ENCODE measurements at places on chromosomes 3 and 15.

DNA sequence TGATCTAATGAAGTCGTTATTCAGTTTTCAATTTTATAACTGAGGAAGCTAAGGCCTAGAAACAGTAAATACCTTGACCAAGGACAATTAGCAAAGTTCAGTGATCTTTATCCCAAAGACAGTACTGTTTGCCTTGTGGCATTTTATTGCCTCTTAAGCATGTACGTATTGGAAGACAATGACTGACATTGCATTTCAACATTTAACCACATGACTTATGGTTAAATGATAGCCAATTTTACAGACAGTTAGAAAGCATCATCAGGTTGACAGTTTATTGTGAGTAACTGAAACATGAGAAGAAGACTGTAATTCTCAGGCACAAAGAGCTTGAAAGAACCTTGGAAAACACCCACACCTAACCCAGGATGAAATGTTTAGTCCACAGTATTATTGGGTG lies 390.8 kb upstream of the ZNF385D start:
- no peak for DNase-seq

GRCh38 chr3:12287727-12288181 lies 1.1 kb upstream of the PPARG start:
- DNase-seq, result peak; percentile 75

DNA sequence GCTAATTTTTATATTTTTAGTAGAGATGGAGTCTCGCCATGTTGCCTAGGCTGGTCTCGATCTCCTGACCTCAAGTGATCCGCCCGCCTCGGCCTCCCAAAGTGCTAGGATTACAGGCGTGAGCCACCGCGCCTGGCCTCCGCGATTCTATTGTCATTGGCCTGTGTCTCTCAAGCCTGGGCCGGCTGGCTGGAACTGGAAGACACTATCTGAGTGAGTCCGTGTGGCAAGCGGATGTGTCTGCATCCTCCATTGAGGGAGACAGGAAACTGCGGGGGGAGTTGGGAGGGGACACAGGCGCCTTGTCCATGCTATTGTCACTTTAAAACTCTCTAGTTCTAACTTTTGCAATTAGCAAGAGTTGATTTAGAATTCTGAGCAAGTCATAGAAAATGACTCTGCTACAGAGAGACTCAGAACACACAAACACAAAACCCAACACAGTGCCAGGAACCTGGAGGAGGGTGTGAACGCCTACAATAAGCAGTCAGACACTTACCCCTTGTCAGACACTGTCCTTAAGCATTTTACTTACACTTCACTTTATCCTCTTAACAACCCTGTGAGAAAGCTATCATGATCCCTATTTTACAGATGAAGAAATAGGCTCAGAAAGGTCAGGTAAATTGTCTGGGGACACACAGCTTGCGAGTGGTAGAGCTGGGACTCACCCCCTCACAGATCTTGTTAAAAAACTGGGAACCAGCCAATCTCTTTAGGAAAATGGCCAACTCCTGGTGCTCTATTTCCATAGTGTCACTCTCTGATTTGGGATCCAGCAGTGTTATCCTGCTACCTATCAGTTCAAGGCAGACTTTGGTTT lies 38.7 kb downstream of the ANP32A start:
- no peak for DNase-seq

DNA sequence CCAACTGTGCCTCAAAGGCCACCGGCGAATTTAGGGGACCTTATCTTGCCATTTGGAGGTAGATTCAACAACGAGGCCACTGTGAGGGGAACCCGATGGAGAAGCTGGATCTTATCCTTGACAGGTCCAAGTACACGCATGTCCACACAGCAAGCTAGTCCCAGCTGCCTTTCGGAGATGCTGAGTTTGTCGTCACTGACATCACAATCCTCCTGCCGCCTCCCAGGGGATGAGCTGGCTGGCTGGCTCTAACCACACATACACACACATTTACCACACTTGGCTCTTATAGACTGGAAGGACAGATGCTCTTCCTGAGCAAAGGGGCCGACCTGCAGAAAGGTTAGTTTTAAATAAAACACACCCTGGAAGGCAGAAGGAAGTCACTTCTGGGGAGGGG lies 176.3 kb downstream of the STT3B start:
- no peak for DNase-seq

- peak; percentile 50 for DNase-seq
These were observed 668 bp downstream of the THRB start for GRCh38 chr3:24493746-24494617.

DNA sequence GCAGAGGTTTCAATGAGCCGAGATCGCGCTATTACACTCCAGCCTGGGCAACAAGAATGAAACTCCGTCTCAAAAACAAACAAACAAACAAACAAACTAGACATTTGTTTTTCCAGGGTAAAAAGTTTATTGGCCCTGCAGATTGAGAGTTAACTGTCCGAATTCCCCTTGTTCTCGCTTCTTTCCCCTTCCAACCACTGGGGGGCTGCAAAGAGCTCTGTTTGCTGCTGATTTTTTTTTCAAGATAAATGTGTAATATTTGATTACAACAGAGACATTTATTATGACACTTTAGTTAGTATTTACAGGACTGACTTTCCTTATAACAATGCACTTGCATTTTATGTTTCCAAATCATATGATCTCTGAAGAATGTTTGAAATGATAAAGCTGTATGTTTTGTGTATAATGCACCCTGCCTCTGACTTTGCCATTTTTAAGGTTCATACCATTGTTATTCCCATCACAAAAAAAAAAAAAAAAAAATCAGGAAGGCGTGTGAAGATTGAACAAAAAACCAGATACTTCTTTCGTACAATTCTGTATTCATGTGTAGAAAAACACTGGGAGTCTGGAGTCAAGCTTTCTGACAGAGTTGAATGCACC lies 2.8 kb downstream of the CLSTN2 start:
- DNase-seq, result peak; percentile 59

GRCh38 chr3:10370429-10370828 lies 49.5 kb upstream of the SEC13 start:
- DNase-seq, result no peak

- DNase-seq, result no peak
These were observed 256.6 kb downstream of the OCA2 start for GRCh38 chr15:27842526-27842925.

DNA sequence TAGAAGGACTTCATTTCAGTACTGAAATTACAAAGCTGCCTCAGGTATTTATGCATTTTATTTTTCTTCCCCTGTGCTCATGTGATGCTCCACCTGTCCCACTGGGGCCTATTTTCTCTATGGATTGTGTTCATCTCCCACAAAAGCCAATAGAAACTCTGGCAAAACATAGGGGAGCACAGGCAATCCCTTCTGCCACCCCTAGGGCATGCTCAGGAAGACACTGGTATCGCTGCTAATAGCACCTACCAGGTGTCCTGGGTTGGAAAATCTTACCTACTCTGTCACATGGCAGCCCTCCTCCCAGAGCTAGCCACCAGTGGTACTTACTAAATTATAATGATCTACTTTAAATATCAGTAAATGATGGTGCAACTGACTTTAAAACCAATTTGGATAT lies 427.4 kb downstream of the FGF12 start:
- DNase-seq, result no peak

- peak; percentile 77 for DNase-seq
These were observed 192.6 kb upstream of the LYSMD4 start for GRCh38 chr15:99925661-99926461.

DNA sequence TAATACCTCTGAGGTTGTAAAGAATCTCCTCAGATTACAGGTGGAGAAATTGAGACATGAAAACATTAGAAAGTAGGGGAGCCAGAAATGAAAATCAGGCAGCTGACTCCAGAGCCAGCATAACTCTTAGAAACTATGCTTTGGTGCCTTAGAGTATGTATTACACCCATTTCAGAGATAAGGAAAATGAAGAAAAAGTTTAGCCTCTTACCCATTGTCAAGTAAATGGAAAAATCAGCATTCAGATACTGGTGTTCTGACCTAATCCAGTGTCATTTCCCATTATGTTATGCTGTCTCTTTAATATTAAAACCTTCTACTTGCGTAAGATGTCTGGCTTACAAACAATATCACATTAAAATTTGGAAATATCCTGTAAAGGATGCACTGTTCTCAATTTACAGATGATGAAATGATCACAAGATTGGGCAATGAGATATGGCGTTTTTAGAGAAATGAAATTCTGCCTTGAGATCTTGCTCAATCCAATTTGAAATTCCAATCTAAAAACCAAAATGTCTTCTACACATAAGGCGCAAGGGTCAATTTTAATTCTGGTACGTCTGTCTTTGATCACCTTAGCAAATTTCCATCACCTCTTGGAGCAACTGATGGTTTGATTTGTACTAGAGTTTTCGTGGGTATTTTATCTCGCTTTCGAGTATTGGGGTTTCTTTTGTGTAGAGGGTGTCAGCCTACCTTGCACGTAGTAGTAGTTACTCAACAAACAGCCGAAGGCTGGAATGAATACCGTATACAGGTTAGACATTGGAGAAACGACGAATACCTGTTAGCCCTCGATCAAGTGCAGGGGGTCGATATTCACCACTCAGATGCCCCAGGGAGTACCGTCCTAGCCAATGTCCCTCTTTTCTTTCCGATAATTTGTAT lies 902 bp upstream of the ZCWPW2 start:
- no peak for DNase-seq

DNA sequence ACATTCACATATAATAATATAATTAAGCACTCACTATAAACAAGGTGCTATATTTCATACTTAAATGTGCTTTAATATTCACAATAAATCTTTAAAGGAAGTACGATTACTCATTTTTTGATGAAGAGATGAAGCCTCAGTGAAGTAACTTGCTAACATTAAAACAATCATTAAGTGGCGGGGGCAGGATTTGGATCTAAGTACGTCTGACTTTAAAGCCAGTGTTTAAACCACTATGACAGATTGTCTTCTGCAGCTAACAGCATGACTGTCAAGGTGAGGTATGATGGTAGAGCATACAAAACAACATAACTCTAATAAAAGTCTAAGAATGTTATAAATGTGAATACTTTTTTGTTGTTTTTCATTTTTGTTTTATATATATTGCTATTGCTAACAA lies 862.1 kb downstream of the ROBO1 start:
- DNase-seq, result no peak

- no peak for DNase-seq
These were observed 54.9 kb downstream of the CCNL1 start for GRCh38 chr3:157104928-157105652.

DNA sequence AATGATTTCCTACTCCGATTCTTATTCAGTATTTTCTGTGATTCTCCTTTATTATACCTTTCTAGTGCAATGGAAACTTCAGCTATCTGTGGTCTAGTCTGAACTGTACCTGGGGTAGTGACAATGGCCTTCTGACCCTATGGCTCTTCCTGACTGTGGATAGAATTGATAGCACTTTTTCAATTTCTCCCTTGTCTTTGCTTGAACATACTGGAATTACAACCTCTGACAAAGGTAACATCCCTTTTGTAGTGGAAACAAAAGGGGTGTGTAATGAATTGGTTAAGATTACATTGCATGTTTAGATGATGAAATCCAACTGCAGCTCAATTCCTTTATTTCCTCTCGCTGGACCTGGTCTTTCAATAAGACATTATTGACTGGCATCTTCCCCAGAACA lies 21.0 kb upstream of the SOX2 start:
- no peak for DNase-seq

DNA sequence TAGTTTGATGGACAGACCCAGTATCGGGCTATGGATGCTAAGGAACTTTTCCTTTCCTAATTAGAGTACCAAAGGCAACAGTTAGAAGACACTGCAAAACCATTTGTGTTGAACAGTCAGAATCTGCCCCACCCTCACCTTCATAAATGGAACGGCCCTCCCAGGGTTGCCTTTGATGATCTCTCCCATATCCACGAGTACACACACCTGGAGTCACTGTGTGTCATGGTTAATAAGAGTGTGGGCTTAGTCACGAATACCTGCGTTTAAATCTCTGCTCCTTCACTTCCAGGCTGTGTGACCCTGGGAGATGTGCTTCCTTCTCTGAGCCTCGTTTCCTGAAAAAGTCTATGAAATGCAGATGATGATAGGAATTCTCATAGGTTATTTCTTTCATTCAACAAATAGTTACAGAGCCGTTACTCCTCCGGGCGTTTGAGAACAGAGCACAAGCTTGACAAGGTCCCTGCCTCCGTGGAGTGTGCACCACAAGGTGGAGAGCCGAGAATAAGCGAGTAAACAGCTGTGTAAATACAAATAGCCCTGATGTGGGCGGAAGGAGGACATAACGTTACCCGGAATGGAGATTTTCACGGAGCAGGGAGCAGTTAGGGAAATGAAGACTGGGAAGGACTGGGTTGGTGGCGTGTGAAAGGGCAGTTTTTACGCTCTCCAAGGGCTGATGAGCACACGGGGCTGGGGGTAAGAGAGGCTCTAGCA lies 6.7 kb downstream of the SLC51A start:
- no peak for DNase-seq

DNA sequence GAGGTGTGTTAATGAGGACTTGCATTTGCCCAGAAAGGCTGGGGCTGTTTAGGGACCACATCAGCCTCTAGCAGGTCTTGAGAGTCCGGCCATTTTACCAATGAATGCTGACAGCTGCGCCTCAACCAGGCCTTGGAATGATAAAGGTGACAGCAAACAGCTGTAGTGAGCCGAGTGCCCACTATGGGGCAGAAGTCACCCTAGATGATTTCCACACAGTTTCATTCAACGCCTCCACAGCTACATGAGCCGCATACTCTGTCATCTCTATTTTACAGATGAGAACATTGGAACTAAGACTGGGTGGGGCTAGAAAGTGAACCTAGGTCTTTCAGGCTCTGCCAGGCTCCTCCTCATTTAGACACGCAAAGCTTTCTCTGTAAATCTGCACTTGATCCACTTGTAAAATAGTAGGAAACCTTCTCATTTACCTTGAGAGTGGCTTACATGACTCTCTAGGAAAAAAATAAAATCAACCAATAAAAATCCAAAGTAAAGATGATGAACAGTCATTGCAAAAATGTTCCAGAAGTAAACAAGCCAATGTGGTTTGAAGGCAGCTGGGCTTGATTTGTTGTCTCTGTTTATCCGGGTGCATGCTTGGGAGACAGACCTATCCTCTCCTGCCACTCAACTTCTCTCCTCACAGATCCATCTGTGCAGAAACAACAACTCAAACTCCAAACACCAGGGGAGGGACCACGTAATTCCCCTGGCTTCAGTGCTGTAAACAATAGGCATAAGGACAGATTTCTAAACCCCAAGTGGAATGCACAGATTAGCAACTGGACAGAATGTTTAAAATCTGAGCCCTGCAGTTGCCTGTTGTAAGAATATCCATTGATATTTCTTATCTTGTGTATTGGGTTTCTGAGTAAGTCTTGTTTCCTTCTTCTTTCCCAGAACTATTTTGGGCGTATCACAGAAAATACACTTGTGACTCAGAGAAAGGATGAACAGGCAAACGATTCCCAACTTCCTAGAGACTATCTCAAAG lies 31.5 kb upstream of the LDHAL6B start:
- DNase-seq, result no peak

All from ovary (tissue), 10 donors.